ENCODE measurements at places on chromosomes 12 and 14.

DNA sequence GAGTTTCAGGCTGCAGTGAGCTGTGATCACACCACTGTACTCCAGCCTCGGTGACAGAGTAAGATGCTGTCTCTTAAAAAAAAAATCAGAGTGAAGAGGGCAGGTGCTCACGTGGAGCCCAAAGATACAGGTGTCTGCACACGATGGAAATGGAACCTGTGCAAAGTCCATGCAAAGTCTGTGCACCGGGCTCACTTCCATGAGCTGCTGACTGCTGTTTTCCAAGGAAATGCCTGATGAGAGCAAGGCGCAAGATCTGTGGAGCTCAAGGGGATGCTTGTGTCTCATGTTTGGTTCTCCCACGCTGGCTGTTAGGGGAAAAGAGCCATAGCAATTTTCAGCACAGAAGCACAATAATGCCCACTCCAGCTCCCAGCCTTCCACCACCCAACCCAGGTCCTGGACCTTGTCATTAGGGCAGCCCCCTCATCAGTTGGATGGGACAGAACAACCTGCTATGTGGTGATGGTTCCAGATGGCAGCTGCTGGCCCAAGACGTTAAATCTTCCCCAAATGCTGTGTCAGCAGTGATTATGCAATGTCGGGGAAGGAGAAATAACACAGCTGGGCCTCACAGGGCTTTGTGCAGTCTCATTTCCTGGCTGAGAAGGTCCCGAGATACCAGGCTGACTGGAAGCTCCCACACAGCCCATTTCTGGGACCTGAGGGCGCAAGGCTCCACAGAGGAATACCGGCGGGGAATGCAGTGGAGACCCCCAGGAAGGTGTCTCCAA lies 27.9 kb upstream of the DICER1 start:
- DNase-seq: no peak

DNA sequence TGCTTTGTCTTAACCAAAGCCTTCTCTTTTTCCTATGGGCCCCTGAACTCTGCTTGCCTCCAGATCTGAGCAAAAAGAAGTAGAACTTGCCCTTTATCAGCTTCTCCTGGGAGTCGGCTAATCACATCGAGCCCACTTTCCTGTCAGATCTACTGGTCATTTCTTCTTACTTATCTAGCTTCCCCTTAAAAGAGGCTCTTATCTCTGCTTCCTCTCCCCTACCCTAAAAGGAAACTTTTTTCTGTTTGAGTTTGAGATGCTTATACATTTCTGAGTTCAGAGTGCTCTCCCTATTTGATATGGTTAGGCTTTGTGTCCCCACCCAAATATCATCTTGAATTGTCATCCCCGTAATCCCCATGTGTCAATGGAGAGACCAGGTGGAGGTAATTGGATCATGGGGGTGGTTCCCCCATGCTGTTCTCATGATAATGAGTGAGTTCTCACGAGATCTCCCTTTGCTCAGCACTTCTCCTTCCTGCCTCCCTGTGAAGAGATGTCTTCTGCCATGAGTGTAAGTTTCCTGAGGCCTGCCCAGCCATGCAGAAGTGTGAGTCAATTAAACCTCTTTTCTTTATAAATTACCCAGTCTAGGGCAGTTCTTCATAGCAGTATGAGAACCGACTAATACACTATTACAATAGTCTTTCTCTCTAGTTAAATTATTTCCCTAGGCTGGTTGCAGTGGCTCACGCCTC lies 114.7 kb upstream of the AMN1 start:
- no peak for DNase-seq

DNA sequence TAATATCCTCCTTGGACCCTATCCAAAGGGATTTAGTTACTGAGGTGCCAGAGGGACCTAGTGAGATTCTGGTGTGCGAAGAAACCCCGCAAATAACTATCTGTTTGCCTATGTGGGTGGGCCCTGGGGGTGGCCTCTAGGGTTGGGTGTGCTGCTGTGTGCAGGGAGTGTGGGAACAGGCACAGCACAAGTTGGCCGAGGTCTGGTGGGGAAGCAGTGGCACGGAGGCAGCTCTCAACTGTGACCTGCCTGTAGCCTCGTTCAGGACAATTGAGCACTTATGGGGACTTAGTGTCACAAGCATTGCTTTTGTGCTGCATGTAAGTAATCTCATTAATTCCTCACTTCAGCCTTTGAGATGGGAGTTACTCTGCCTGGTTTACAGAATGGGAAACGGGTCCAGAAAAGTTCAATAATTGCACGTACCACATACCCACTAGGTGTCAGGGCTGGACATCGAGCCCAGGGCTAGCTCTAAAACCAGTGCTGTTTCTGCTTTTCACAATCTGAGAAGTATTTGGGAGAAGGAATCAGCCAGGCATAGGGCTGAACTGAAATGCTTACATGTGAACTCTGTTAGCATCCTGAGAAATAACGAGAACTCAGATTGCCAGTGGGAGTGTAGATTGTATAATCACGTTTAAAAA lies 58.8 kb downstream of the TECPR2 start:
- DNase-seq: no peak

DNA sequence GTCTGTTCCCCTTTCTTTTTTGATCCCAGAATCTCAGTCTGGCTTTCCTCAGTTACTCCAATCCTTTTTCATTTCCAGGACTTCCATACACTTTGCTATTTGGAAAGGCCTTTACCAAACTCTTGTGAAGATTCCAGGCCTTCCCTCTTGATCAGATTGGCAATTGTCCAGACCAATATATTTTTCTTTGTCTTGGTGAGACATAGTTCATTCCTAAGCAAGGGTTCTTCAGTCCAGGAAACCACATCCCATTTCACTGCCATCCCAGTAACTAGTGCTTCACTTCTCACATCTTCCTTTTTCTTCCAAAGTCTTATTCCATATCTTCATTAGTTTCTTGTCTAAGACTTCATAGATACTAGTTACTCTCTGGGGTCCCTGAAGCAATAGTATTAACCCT lies 2.1 kb upstream of the PTPRQ start:
- DNase-seq: no peak

- no peak for DNase-seq
Observed at GRCh38 chr12:103547929-103548328, 39.1 kb upstream of the STAB2 start.

DNA sequence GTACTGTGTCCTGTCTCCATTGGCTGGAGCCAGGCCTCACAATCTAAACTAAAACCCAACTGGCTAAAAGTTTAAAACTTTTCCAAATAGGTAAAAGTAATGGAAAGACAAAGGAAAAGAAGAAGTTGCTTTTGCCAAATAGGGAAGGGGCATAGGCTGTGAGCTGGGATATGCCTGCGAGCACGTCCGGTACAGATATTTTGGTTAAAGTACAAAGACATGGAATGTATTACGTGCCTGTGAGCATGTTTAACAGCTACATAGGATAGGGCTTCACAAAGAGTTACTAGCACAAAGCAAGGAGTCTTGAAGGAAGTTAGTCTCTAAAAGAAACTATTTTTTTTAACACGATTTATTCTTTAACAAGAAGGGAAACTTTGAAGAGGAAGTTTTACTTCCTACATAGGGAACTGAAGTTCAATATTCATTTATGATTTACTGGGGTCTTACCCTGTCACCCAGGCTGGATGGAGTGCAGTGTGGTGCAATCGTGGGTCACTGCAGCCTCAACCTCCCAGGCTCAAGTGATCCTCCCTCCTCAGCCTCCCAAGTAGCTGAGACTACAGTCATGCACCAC lies 41.9 kb upstream of the INF2 start:
- no peak for DNase-seq

- no peak for DNase-seq
Observed at GRCh38 chr12:71054551-71054950, 103.2 kb downstream of the TSPAN8 start.

- DNase-seq: no peak
Observed at GRCh38 chr14:74980731-74981461, 21.8 kb upstream of the EIF2B2 start.

All from stimulated activated CD4-positive, alpha-beta T cell treated with anti-CD3 and anti-CD28 coated beads, Interleukin-2, amount 100 ng/mL, for 48 hours (primary cell).